ENCODE measurements at places on chromosomes 16 and 17.

DNA sequence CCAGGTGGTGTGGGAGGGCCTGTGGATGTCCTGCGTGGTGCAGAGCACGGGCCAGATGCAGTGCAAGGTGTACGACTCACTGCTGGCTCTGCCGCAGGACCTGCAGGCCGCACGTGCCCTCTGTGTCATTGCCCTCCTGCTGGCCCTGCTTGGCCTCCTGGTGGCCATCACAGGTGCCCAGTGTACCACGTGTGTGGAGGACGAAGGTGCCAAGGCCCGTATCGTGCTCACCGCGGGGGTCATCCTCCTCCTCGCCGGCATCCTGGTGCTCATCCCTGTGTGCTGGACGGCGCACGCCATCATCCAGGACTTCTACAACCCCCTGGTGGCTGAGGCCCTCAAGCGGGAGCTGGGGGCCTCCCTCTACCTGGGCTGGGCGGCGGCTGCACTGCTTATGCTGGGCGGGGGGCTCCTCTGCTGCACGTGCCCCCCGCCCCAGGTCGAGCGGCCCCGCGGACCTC, 798 bp downstream of the CLDN9 start:
- no peak for DNase-seq

DNA sequence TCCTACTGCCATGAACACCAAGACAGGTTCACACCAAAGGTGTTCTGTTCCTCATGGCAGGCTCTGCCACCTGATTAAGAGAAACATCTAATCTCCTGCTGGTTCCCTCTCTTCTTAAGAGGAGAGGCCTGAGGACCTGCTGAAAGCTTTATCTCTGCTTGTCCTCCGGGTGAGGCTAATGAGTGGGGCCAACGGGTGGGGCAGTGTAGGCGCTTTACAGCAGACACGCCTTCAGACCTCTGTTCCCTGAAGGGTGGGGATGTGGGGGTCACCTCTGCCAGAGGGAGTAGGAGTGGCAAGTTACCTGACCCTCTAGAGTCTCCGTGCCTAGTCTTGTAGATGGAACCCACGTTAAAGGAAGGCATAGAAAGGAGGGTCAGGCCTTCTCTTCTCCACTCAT, 4.2 kb upstream of the MRM1 start:
- no peak for DNase-seq

DNA sequence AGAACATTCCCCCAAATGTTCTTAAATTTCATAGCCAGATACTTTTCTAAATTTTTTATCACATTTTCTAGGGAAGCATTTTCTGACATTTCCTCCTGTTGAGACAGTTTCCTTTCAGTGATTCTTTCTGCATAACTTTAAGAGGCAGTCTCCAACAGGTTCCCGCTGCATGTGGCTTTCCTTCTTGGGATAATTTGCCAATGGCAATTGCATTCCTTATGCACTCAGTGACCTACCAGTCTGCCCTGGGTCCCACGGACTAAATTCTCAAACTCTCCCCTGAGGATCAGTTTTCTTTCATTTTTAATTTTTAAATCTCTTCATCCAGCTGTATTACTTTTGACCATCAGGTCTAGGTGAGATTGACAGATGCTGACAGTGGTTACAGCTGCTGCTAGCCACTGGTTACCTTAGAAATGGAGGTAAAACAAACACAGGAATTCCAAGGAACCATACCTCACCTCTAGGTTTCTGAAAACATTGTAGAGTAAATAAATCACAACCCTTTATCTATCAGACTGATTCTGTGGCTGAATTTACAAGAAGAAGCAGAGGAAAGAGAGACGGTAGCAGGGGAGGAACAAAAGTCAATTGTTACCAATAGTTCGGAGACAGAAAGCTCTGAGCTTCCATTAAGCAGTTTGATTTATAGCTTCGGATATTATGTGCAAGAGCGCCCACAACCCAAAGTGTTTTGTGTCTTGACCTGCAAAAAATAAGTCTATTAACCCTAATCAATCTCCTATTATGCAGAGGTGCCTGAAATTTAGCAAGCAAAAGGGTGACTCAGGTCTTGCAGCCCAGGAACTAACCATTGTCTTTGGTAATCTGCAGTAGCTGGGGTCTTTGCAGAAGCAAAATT, 216.0 kb downstream of the PMP22 start:
- DNase-seq = no peak

DNA sequence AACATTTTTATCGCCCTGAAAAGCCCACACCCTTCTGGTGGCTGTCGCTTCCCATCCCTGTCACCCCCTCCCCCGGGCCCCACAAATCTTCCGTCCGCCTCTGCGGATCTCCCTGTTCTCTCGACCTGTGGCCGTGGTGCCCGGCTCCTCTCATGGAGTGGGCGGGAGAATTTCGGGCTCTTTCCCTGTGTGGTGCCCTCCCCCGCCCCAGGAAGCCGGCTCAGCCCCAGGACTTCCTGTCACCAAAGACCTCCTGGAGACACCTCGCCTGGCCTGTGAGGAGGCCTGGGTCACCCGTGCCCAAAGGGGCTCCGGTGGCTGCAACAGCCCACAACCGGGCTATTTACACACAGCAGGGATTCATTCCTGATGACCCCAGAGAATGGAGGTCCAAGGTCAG, 26.1 kb upstream of the UBE2I start:
- no peak for DNase-seq

- no peak for DNase-seq
These were observed 21.9 kb downstream of the ZNF750 start for GRCh38 chr17:82817947-82818346.

DNA sequence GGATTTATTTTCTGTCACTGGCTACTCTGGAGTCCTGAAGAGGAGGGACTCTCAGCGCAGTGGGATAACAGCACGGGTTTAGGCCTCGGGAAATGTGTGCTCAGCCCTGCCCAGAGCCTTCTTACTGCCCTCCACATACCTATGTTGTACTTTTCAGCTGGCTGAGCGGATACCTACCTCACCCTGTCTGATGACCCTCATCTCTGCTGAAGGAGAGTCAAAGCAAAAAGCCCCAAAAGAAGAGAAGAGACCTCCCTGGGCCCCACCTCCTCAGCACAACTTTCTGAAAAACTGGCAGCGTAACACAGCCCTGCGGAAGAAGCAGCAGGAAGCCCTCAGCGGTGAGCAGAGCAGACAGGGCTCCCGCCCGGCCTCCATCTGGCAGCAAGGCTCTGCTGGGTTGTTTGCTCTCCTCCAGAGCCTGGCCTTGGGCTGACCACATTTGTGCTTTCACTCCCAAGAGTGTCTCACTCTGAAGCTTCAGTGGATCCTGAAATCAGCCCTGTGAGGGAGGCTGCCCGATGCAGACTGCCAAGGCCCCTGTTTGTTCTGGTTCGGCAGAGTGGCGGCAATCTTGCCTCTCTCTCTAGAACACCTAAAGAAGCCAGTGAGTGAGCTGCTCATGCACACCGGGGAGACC, 10.3 kb downstream of the MYCBPAP start:
- no peak for DNase-seq

- no peak for DNase-seq
These were observed 47.1 kb upstream of the CLEC19A start for GRCh38 chr16:19238406-19238805.

DNA sequence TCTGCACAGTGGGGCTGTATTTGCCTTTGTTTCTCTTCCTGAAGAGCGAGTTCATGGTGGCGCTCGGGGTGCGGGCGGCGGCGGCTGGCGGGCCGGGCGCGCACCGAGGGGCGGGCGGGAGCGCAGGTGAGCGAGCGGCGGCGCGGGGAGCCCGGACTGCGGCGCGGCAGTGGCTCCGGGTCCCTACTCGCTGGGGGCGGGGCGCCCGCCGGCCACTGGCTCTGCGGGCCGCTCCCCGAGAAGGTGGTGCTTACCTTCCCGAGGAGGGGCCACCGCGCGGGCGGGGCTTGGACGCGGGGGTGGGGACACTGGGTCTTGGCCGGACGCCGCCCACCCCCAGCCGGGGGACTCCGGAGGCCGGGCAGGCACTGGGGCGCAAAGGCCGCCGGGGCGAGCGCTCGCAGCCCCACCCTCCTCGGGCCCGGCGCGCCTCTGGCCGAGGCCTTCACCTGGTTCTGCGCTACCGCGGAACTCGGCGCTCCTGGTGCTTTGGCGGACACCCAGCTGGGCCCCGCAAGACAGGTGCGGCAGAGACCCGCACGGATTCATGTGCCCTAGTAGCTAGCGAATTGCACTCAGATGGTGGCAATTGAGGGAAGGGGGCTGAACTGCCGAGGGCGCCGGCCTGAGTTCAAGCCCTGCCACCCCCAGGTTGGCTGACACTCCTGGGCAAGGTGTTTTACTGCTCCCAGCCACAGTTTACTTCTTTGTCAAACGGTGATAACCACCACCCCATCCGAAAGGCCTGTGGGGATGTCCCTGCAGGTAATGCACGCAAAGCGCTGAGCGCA, at the start of gene PPL:
TSS of gene PPL (minus strand) at position 158 of the 791 bp plus-strand sequence. CDS start at position 55, 103 bp downstream.
- no peak for DNase-seq

GRCh38 chr17:57221366-57222350, 34.7 kb upstream of the MSI2 start:
- no peak for DNase-seq

DNA sequence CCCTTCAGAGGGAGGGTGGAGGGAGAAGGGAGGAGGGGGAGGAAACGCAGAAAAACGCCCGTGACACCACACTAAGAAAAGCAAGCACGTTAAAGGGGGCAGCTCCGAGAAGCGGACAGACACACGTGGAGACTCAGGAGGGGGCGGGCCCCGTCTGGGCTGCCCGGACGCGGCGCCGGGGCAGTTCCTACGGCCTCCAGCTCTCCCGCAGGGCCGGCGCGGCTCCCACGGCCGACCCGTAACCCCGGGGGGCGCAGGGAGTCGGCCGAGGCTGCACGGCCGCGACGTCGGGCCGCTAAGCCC, 362 bp downstream of the KLHDC4 start:
- DNase-seq = no peak

- no peak for DNase-seq
These were observed 15.8 kb upstream of the RGS9 start for GRCh38 chr17:65121368-65121767.

DNA sequence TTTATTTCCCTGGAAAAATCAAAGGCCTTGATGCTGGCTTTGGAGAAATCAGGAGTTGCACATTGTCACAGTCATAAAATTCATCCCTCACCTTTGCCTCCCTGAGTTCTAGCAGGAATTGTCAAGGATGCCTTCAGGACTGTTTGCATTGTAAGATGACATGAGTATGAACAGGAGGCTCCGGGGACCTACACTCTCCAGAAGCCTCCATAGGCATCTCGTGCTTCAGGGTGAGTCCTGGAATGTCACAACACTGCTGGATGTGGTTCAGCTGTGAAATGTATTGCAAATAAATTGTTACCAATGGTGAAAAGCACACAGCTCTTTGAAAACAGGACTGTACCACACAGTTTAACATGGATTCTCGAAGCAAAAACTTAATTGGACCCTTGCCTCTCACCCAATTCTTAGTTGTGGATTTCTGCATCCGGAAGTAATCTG, 535.4 kb upstream of the C16orf82 start:
- no peak for DNase-seq

DNA sequence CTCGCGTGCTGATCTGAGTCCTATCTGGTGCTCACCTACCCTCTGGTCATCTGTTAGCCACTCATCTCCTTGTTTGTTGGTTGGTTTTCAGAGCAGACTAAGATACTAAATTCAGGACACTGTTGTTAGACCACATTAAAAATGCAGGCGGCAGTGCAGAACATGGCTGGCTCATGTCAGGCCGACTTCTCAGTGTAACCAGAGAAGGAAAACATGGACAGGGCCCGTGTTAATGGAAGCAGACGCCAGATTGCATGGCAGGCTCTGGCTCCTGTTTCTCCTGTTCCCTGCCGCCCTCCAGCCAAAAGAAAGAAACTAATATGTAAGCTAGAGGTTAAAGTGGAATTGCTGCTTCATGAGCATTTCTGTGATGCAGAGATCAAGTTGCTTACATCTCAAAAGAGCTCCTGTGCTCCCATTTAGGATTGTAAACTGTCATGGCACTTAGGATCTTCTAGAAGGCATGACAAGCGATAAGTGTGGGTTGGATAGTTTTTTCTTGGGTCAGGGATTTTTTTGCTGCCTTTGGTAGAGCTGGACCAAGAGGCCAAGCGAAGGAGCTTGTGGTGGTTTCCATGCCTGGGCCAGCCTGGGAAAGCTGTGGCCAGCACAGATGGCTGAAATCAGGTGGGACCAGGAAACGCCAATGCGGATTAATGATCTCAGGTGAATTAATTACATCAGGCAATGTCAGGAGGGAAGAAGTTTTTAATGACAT, 56.1 kb downstream of the YPEL2 start:
- no peak for DNase-seq

GRCh38 chr16:19344224-19344801, 58.8 kb downstream of the CLEC19A start:
- no peak for DNase-seq

DNA sequence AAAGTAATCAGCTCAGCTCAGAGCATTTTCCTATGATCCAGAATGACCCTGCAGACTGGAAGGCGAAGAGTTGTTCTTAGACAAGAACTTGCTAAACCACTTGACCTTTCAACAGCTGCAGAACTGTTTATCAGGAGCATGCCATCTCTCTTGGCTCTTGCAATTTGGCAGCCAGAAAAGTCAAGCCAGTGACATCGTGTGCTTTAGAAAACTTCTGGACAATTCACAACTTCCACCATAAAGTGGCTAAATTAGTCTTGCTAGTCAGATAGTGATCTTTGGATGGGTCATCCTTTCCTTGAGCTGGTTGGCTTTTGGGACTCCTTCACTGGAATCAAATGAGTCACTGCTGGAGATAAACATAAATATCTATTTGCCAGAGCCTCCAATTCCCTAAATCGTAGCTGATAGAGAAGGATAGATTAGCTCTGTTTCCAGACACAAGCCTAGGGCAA, 146.5 kb downstream of the MAP2K6 start:
- DNase-seq = no peak

- no peak for DNase-seq
These were observed 81.5 kb downstream of the GAS7 start for GRCh38 chr17:10116753-10117420.

GRCh38 chr17:57286399-57287105, 30.2 kb downstream of the MSI2 start:
- no peak for DNase-seq

GRCh38 chr17:5793899-5794298, 209.6 kb upstream of the NLRP1 start:
- no peak for DNase-seq

DNA sequence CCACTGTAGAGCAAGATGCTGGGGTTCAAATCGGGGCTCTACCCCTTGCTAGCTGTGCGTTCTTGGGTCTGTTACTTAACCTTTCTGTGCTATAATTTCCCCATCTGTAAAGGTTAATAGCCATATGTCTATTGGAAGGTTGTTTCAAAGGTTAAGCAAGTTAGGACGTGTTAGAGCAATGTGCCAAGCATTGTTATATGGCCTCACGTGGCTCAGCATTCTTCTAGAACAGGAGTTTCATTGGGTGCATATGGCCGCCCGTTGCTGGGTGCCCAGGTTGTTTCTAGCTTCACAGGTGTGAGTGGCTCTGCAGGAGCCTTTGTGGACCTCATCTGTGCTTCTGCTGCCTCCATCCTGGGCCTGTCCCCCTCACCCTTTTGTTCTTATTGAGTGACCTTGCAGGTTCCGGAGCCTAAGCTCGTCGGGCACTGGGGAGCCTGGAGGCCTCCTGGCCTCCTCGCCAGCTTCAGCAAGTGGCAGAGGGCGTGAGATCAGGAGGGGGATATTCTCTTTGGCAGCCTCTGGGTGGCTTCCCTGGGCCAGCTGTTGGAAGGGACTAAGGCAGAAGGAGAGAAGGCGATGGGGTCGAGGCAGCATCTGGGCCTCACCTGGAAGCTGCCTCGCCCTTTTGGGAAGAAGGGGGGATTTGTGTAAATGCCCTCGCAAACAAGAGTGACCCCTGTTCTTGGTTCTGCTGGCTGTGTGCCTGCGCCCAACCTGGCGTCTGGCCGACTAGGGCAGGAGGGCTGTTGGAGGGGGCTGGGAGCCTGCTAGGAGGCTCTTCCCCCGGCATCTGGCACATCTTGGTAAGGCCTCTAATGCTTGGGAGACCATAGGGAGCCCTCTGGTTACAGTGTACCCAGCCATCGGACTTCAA, 80.2 kb upstream of the CIBAR2 start:
- no peak for DNase-seq

GRCh38 chr16:4273858-4274311, 1.1 kb upstream of the TFAP4 start:
- no peak for DNase-seq
